ENCODE measurements at places on chromosomes 6 and 20. TPM values are rescaled to one million over a fixed set of nuclear protein-coding genes. Genes with fewer than 3 reads are reported as not detected.

HRH3 gene
- total RNA-seq: not detected

- no peak for DNase-seq
These were observed 9.7 kb upstream of the BPIFB1 start for GRCh38 chr20:33273117-33273851.

DNA sequence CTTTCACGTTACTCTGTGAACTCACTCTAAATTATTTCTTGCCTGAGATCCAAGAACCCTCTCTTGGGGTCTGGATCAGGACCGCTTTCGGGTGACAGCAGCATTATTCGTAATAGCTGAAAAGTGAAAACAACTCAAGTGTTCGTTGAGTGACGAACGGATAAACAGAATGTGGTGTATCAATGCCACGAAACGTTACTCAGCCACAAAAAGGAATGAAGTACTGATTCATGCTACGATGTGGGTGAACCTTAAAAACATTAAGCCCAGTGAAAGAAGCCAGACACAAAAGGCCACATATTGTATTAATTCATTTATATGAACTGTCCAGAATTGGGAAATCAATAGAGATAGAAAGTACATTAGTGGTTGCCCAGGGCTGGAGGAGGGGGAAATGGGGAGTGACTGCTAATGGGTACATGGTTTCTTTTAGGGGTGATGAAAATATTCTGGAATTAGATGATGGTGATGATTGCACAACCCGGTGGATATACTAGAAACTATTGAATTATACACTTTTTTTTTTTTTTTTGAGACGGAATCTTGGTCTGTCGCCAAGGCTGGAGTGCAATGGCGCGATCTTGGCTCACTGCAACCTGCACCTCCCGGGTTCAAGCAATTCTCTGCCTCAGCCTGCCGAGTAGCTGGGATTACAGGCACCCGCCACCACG lies 8.4 kb downstream of the PTGIS start:
- DNase-seq: no peak

GRCh38 chr6:67986694-67987232 lies 648.3 kb upstream of the ADGRB3 start:
- no peak for DNase-seq

GRCh38 chr6:44338228-44339122 lies 4.0 kb upstream of the SPATS1 start:
- peak; percentile 61 for DNase-seq

- DNase-seq: no peak
These were observed 115.5 kb downstream of the ERMARD start for GRCh38 chr6:169866668-169867521.

SERINC1 gene
- total RNA-seq: 172 TPM

- DNase-seq: no peak
These were observed 109.8 kb upstream of the MAN1A1 start for GRCh38 chr6:119459207-119459974.

DNA sequence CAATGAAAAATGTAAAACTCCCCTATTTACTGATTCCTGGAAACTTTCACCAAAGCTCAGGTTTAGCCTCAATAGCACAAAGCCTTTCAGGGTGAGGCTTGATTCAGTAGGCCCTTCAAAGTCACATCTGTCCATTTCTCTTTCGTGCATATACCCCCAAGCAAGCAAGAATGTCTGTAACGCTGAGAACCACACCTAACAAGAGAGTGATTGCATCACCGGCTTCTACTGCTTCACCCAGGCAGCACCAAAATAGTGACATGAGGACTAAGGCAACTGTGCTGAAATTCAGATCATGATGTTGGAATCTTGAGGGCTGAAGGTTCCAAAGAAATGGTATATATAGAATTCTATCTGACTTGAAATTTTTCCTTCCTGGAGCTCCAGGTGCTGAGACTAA lies 26.1 kb downstream of the CGA start:
- DNase-seq: no peak

GRCh38 chr6:118383924-118384323 lies 164.2 kb upstream of the PLN start:
- peak; percentile 13 for DNase-seq

DNA sequence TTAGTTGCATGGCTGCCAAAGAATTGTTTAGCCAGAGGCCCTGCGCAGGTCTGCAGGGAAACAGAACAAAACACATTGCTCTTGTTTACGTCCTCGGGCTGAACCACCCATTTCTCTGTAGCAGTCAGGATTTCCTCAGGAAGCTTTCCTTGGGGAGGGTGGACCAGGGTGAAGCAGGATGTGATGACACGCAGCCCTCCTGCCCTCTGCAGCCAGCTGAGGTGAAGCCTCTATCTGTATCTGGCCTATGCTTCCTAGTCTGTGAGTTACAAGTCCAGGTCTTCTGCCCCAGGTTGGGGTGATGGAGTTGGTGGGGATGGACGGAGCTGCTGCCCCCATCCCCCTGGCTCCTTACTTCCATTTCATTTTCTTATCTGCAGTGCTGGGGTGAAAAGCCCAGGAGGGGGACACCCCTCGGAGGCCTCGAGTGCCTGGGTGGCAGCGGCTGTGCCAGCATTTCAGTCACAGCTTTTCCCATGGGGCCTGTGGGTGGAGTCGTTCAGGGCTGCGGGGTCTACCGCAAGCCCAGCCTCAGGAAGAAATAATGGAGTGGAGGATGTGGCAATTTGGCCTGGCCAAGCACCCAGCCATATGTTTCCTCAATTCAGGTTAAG lies 24.9 kb downstream of the SASH1 start:
- peak; percentile 87 for DNase-seq

DNA sequence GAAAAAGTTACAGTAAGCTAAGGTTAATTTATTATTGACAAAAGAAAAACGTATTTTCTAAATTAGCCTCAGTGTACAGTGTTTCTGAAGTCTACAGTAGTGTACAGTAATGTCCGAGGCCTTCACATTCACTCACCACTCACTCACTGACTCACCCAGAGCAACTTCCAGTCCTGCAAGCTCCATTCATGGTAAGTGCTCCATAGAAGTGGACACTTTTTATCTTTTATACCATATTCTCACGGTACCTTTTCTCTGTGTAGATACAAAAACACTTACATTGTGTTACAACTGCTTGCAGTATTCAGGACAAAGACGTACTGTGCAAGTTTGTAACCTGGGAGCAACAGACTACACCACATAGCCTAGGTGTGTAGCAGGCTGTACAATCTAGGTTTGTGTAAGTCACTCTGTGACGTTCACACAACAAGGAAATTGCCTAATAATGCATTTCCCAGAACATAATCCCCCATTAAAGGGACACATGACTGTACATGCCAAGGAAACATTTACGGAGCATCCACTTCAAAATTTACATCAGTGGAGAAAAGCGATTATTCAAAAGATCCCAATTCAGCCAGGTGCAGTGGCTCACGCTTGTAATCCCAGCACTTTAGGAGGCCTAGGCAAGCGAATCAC lies 133.4 kb downstream of the BANF2 start:
- peak; percentile 56 for DNase-seq

- DNase-seq: no peak
These were observed 97.9 kb downstream of the GJA1 start for GRCh38 chr6:121533321-121533841.

- DNase-seq: peak; percentile 15
These were observed 274.3 kb downstream of the TFAP2C start for GRCh38 chr20:56903421-56903820.

CRNKL1 gene
- 41.7 TPM for total RNA-seq

OPRM1 gene
- total RNA-seq: not detected

GRCh38 chr6:156778454-156779205 lies 1.5 kb downstream of the ARID1B start:
- DNase-seq: peak; percentile 50

DNA sequence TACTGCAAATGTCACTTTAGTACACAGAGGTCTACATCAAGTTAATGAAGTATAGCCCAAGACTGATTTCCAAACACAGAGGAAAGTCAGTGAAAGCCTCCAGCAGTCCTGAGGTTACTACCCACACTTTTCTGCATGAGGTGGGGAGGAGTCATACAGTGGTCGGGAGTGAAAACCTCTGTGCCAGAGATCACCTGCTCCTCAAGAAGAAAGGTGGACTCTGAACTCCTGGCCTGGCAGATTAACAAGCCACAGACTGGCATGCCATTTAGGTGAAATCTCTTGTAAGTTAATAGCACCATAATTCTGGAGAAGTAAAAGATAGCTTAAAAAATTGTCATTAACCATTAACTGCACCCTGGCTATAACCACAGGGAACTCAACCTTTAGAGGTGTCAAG lies 125.0 kb upstream of the LAMP5 start:
- DNase-seq: no peak

DNA sequence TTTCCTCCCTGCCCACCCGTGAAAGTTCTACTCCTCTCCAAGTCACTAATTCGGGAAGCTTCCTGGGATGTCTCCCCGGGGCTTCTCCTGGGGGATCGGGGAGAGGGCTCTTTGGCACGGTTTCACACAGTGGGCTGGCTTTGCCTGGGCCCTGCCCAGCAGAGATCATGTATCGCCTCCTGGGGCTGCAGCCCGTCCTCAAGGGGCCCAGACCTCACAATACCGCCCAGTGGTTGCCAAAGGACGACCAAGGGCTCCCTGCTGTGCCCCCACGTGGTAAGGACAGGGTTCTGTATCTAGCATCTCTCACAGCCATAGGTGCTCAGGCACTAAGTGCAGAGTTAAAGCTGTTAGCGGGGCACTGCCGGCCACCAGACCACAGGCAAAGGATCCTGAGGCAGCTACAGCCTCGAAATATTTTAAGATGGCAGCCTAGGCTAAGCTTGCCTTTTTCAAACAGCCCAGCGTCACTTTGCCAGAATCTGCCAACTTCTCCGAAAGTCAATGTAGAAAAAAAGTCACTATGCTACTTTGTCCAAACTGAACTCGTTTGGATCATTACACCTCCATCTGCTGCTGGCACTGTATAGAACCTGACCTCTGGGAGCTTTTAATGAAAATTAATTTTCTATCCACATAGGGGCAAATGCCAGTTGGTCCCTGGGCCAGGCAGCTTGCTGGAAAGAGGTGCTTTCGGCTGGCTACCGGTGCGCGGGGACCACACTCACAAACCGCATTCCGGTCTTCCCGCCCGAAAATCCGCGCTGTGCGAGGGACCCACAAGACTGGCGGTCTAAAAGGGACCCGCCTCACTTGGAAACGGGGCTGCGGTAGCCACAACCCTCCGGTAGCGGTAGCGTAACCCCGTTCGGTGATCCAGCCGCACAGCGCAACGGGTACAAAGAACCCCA lies 1.3 kb upstream of the NNAT start:
- no peak for DNase-seq
